RPMI7951 (cell line): ENCODE measurements at places on chromosomes 6 and 20. TPM values are rescaled to one million over a fixed set of nuclear protein-coding genes. Genes with fewer than 3 reads are reported as not detected.
A peak's percentile ranks its signal among the peaks of the same experiment; 100 is the strongest.

TRIM15 gene
- total RNA-seq: not detected in 2 replicates

DNA sequence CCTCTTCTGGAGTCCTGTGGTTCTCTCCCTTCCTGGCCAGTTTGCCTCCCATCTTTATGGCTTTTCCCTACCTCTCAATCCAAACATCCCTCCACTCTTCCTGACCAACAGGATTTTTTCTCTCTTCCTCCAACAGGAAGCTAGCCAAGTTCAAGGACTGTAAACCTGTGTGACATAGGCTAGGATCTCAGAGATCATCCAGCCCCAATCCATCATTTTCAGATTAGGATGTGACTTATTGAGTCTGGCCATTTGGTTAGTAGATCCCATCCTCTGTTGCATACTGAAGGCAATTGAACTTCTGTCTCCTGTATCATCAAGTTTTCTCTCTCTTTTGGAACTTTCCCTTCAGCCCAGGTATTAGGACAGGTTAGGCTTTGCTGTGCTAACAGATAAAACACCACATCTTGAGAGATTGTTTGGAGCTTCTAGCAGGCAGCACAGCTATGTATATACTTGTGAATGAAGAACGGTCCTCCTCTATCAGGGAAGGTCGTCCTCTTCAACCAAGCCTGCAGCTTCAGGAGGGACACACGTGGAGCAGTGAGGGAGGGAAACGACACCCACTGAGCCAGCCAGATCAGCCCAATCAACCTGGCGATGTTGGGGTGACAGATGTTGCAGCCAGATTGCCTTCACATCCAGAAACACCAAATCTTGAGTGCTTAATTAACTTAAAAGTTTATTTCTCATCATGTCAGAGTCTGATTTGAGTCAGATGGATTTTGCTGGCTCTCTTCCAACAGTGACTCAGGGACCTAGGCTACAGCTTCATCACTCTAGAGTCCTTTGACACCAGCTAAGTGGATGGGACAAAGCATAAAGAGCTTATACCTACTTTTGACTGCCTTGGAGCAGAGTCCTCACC is 106.8 kb downstream of the GJA10 start:
- DNase-seq: peak; percentile 75

- no peak for DNase-seq
These were observed 141.5 kb downstream of the TBC1D7 start for GRCh38 chr6:13186861-13187260.

- DNase-seq: peak; percentile 44
These were observed 681 bp downstream of the DIDO1 start for GRCh38 chr20:62925420-62926228.

GRCh38 chr6:149965194-149966020 is 1.7 kb downstream of the ULBP1 start:
- peak; percentile 12 for DNase-seq

HDGFL1 gene
- total RNA-seq: not detected in 2 replicates

DNA sequence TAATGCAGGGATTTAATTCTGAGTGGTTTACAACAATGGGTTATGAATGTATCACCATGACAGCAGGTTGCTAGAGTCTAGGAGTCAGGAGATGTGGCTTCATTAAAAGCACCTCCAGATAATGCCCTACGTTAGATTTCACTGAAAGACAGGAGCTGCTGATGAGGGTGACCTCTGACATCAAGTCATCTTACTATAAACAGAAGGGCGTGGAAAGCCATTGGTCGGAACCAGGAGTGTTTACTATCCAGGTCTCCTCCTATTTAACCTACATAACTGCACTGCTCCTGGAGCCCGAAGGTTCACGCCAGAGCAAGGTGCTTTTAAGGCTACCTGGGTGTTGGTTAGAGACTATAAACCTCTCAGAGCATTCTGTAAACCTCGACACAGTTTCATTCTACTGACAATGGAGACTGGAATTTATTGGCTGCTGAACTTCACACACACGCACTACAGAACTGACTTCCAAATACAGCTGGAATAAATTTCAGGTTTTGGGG is 128.7 kb downstream of the EYA4 start:
- no peak for DNase-seq

TNFRSF21 gene
- 160 and 181 TPM in 2 replicates for total RNA-seq

- DNase-seq: peak; percentile 15
These were observed 249.4 kb downstream of the ATXN1 start for GRCh38 chr6:16511723-16512489.

GRCh38 chr6:122861594-122861993 is 72.5 kb downstream of the SMPDL3A start:
- DNase-seq: no peak

SPO11 gene
- total RNA-seq: not detected in 2 replicates

CRISP3 gene
- not detected in 2 replicates for total RNA-seq

DNA sequence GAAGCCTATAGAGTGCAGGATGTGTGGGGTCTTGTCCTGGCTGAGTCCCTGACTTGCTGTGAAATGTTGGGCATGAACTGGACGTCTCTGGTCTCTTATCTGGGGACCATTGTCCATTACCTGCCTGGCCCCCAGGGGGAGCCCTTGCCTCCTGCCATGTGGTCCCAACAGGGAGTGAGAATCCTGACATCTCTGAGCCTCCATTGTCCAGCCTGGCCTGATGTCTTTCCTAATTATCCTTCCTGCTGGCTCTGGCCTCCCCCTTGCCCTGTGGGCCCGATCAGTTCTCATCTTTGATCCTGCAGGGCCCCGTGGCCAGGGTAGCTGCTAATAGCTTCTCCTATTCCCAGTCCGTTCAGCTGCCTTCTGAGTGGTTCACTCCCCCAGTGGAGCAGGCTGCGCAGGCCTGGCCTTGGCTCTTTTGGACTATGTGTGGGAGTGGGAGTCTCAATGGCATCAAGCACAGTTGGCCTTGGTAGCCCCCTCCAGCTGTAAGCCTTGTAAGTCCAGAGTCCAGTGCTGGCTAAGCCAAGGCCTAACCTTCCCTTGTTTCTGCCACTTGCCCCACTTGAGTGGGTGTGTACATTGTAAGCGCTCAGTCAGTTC is 77.9 kb upstream of the RALY start:
- peak; percentile 33 for DNase-seq
